Brain (organoid and tissue), 16 donors: ENCODE measurements at places on chromosomes 16 and 17.
A peak's percentile ranks its signal among the peaks of the same experiment; 100 is the strongest.

- DNase-seq = no peak
Measured at GRCh38 chr16:85127379-85127723, 15.1 kb upstream of the CIBAR2 start.

DNA sequence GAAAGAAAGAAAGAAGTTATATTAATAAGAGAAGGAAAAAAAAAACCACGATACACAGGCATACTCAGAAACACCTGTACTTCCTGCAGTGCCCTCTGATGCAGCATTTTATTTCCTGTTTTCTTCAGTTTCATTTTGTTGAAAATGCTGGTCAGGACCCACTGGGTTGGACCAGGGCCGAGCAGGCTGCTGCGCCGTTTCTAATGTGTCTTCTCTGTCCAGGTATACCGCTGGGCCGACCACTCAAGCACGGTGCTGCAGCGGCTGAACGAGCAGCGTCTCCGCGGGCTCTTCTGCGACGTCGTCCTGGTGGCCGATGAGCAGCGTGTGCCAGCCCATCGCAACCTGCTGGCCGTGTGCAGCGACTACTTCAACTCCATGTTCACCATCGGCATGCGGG is 8.3 kb downstream of the KLHL36 start:
- DNase-seq = no peak

DNA sequence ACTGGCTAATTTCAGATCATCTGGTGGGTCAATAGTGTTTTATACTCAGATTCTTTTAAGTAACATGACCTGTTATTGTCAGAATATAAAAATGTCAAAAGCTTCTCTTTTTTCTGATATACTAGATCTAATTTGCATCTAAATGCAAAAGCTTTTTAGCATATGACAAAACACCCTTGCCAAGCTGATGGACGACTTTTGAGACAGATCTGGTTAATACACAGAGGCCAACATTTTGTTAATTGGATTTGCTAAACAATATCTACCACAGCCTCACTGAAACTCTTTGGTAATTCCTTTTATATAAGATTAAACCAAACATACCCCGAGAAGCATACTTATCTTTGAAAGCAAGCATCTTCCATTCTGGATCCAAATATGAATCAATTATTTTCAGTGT is 10.3 kb upstream of the NOL11 start:
- peak; percentile 65 for DNase-seq

GRCh38 chr16:1982991-1983543 is 926 bp upstream of the GFER start:
- DNase-seq = no peak

DNA sequence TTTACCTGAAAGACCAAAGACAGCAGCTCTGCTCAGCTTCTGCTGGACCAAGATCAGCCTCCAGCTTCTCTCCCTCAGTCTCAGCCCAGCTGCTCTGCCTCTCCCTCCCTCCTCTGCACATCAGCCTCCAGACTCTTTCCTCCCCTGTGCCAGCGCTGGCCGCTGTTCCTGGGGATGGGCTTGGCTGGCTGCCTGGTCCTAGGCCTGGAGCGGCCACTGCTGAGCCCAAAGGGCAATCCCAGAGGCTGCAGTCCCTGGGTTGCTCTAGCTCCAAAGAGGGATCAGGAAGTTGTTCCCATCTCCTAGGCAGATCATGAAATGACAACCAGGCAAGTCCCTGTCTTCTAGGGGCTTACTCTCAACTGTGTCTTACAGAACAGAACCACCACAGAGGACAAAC is 31.3 kb downstream of the DCUN1D3 start:
- peak; percentile 25 for DNase-seq

- no peak for DNase-seq
Measured at GRCh38 chr17:67931227-67931626, 65.0 kb downstream of the C17orf58 start.

GRCh38 chr16:17379121-17379571 is 91.6 kb downstream of the XYLT1 start:
- no peak for DNase-seq

DNA sequence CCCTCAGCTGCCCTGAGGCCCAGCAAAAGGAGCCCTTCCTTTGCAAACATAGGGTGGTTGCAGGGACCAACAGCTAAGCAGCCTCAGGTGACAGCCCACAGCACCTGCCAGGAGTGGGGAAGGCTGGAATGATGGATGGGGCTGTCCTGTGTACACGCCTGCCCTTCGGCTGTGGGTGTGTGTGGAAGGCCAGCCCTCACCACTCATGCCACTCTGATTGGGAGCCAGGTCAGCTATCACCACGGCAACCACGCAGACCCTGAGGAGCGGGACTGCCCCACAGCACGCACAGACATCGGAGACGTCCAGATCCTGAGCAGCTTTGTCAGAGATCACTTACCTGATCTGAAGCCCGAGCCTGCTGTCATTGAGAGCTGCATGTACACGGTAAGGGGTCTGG is 11.9 kb downstream of the PIPOX start:
- DNase-seq = peak; percentile 73

- no peak for DNase-seq
Measured at GRCh38 chr16:75028544-75029135, 29.8 kb downstream of the ZNRF1 start.

DNA sequence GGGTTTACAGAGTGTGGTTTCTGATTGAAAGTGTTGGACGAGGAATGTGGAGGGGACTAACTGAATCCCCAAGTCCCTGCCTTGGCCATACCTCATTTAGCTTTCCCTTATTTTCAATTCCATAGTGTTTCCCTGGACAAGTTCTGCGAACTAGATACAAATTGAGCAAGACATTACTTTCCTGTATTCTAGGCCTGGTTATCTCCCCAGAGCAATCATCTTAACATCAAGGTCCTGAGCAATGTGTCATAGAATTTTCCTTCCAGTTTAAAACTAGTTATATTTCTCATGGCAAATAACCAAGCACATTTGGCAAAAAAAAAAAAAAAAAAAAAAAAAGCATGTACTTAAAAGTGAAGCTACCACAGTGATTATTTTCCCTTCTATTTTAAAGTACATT is 330.1 kb downstream of the CDH11 start:
- DNase-seq = no peak

DNA sequence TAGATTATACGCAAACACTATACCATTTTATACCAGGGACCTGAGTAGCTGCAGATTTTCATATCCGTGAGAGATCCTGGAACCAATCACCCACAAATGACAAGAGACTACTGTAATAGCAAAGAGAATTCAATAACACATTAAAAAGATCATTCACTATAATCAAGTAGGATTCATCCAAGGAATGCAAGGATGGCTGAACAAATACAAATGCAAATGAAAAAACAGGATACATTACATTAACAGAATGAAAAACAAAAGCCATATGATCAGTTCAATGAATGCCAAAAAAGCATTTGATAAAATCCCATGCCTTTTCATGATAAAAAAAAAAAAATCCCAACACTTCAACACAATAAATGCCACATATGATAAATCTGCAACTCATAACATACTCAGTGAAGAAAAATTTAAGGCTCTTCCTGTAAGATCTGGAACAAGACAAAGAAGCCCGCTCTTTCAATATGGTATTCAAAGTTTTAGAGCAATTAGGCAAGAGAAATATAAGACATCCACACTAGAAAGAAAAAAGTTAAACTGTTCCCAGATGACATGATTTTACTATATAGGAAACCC is 29.0 kb downstream of the N4BP1 start:
- no peak for DNase-seq

DNA sequence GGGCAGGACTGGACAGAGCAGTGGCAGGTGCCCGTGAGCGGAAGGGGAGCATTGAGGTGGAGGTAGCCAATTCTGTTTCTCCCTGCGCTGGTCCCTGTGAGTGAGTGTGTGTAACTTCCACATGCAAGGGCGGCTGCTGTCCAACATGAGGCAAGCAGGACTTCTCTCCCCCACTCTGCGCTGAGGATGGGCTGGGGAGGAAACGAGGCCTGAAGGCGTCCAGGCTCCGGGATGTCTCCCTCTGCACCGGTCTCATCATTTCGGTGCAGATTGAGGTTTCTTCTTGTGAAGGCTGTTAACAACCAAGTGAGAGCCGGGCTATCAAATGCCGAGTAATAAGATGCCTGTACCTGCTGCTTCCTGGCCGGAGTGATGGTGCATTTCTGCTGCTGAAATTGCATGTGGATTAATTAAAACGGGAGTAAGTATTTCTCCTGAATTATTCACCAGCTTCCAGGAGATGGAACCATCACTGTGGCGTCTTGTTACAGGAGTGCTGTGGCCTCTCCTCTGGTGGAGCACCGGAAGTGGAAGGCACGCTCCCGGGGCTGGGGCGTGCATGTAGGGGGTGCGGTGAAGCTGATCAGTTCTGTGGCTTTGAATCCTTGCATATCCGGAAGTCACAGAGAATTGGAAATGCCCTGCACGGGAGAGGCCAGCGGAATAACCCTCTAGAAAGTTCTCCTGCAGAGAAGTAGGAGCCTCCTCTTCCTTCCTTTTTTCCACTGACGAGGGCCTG is 41.7 kb upstream of the MGAT5B start:
- peak; percentile 28 for DNase-seq

GRCh38 chr17:418421-418751 is 65.8 kb upstream of the RPH3AL start:
- no peak for DNase-seq

DNA sequence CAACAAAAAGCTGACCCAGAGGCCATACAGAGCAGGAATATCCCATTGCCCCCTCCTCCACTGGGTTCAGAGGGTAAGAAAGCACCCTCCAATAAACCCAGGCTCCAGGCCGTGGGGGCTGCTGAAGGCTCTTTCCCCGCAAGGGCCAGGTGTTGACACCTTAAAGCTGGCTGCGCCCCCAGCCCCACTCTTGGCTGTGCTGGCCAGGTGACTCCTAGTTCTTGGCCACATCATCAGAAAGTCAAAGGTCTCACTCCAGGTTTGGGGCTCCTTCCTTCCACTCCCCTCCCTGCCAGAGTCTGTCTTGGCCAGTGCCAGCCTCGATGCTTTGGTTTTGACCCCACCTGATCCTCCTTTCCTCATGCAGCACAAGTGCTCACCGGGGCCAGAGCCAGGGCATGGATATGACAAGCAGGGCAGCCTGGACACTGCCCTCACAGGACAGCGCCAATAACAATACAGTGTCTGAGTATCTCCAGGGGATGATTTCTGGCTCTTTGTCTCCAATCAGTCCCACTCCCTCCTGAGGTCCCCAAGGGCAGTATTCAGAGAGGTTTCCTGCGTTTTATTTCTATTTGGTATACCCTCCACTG is 8.2 kb downstream of the SLC46A1 start:
- no peak for DNase-seq

GRCh38 chr16:66372898-66373155 is 6.3 kb downstream of the CDH5 start:
- no peak for DNase-seq

DNA sequence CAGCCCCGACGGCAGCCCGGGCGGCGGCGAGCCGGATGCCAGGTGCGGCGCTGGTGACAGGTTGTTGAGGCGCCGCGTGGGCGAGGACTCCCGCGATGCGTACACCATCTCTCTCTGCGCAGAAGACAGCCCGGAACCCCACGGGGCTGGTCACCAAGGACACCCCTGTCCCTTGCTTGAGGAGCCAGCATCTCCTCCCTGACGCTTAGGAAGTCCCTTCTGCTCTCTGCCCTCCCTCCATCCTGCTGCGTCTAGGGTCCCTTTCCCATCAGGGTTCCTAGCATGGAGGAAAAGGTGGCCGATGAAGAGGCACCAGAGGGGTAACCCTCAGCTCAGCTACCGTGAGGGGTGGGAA is 43.6 kb downstream of the SRCIN1 start:
- DNase-seq = no peak

- no peak for DNase-seq
Measured at GRCh38 chr17:6548578-6549330, 7.6 kb downstream of the PITPNM3 start.
